ENCODE measurements at places on chromosomes 11 and 22.

- DNase-seq: no peak
Measured at GRCh38 chr11:116366451-116366850, 406.3 kb downstream of the BUD13 start.

DNA sequence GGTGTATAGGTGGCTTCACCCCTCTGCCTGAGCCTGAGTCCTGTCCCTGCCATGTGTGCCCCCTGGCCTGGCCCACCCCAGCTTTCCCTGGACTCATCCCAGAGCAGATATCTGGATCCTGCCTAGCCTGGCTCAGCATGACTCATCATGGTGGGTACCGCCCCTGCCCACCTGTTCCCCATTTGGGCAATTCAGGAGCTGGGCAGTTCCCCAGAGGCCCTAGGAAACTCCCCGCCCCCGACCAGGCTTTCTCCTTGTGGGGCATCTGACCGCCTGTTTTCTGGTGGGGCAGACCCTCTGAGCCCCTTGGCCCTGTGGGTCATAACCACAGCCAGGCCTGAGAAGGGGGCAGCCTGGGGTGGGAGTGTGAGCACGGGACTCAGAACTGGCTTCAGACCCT is 4.4 kb downstream of the TSPO start:
- no peak for DNase-seq

GRCh38 chr11:26704249-26704648 is 17.6 kb downstream of the SLC5A12 start:
- DNase-seq: no peak

DNA sequence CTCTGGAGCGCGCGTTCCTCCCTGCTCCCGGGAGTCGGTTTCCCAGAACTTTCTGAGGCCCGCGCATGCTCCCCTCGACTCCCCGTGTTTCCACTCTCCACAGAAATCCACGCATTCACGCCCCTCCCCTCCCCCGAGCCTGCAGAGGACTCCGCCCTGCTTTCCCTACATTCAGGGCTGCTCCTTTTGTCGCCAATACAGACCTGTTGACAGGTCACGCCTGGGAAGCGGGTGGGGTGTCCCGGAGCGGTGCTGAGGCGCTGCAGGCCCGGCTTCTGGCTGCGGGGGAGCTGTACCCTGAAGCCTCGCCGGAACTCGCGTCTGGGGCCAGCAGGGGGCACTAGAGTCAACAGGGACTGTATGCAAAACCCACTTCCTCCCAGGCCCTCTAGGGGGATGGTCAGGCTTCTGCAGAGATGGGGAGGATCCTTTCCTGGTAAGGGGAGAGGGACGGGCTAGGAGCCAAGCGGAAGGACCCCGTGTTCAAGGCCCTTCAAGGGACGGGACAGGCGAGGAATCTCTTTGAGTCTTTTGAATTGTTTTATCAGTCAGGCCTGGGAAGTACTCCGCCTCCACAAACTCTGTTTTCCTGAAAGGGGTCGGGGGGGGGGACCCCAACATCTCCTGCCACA is at the start of gene PRAME:
TSS of gene PRAME (minus strand) at position 294 of the 632 bp plus-strand sequence. CDS start 2,433 bp downstream, outside the sequence.
- peak; percentile 88 for DNase-seq

- peak; percentile 51 for DNase-seq
Measured at GRCh38 chr11:16924462-16924825, 89.8 kb downstream of the PLEKHA7 start.

GRCh38 chr11:64854534-64855502 is 10.4 kb upstream of the CDC42BPG start:
- DNase-seq: no peak

DNA sequence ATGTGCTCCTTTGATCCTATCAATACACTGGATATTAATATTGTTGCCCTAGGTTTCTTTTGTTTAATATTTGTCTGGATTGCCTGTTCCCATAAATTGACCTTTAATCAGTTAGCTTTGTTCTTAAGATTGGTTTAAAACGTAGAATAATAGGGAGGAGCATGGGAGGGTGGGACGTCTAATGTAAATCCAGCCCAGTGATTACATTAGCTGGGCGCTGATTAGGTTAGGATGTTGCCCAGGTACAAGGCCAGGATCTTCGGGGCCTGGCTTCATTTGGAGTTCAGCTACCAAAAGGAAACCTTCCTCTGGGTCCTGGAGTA is at the start of gene SRSF8:
TSS of gene SRSF8 (plus strand) at position 204 of the 323 bp plus-strand sequence. CDS start 308 bp downstream, outside the sequence.
- no peak for DNase-seq

GRCh38 chr11:43790444-43790794 is 90.2 kb upstream of the ALKBH3 start:
- no peak for DNase-seq

DNA sequence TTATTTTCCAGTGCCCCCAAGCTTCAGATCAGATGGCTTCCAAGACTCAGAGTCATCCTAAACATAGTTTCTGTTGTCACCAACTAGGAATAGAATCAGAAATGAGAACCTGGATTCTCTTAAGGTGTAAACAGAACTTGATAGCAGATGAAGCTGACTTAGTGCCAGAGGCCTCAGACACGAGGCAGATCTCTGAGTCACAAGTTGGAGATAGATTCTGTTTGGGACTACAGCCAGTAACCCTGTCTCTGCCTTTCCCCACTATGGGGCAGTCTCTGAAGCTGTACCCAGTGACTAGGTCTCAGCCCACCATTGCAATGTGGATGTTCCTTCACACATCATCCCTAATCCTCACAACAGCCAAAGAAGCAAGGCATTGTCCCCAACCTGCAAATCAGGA is 25.4 kb downstream of the NEU3 start:
- DNase-seq: no peak

- DNase-seq: no peak
Measured at GRCh38 chr22:22960307-22960706, 72.7 kb downstream of the IGLL5 start.

- no peak for DNase-seq
Measured at GRCh38 chr22:41229730-41230400, 10.9 kb downstream of the CHADL start.

GRCh38 chr11:73047773-73048371 is 94.2 kb downstream of the FCHSD2 start:
- DNase-seq: peak; percentile 50

- DNase-seq: no peak
Measured at GRCh38 chr11:102874852-102875251, at the start of gene MMP12. MMP12 (minus strand) TSS chr11:102874982; CDS start chr11:102874937, 45 bp downstream.

DNA sequence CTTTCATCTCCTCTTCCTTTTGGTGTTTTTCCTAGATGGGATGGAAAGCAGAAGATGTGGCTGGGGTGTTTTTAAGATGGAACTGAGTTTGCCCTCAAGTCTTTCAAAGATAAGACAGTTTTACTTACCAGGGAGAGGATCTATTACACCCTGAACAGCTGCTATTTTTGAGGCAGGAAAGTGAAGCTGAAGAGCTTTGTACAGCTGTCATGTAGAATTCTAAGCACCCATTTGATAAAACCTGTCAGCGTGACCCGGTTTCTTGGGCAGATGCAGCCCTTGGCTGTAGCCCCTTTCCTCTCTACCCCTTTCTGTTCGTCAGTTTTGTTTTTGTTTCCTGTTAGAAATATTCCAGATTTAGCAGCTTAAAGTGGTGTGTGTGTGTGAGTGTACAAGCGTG is 35.2 kb downstream of the FAT3 start:
- no peak for DNase-seq

DNA sequence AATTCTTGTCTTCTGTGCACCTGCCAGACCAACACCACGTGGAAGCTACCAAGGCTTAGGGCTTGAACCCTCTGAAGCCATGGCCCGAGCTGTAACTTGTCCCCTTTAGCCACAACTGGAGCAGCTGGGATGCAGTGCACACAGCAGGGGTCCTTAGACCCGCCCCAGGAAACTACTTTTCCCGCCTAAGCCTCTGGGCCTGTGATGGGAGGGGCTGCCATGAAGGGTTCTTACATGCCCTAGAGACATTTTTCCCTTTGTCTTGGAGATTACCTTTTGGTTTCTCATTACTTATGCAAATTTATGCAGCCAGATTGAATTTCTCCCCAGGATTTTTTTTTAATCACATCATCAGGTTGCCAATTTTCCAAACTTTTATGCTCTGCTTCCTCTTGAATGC is 9.7 kb downstream of the PATE3 start:
- no peak for DNase-seq

GRCh38 chr11:43943931-43944751 is 1.7 kb downstream of the C11orf96 start:
- no peak for DNase-seq

DNA sequence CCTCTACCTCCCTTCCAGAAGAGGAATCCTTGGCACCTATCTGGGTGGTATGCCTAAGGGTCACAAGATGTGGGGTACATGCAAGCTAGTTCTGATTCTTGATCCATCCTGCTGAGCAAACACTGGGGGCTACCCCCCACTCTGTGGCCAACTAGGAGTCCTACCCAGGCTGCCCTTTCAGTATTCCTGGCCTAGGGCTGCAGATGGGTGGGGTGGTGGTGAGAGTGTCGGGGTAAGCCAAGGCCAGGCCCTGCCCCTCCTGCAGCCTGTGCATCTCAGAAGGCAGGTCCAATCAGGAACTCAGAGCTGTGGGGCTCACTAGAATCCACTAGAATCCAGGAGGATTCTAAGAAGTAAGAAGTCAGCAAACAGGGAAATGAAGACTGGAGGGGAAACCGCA is 10.9 kb downstream of the SSH3 start:
- DNase-seq: no peak

GRCh38 chr11:25396847-25397246 is 900.0 kb downstream of the LUZP2 start:
- DNase-seq: no peak

DNA sequence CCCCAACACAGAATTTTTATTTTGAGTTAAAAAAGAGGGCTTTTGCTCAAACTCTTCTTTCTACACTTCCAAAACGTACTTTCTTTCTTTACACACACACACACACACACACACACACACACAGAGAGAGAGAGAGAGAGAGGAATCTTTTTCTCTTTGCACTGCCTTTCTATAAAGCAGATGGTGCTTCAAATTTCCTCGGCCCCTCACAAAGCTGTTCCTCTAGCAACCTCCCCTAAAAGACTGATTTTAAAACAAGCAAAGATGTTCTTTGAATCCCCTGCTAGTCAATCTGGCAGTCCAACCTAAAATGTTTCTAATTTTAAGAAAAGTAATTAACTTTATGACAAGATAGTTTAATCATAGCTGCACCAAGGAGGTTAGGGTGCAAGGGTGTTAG is 2.7 kb upstream of the ANO3 start:
- no peak for DNase-seq

DNA sequence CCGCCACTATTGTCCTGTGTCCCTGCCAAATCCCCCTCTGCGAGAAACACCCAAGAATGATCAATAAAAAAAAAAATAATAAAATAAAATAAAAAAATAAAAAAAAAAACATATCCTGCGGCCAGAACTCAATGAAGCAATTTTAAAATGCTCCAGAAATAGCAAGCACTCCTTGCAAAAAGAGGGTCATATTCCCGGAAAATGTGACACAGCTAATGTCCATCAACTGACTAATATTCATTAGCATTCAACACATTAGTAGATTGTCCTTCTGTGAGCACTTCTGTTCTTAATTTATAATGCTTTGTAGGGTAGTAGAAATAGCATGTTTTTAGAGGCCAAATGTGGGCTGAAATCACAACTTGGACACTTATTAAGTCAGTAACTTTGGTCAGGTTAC is 252.3 kb upstream of the SESN3 start:
- DNase-seq: no peak

GRCh38 chr11:133228471-133229329 is 303.6 kb downstream of the OPCML start:
- no peak for DNase-seq

- DNase-seq: no peak
Measured at GRCh38 chr11:96331699-96332116, 11.3 kb downstream of the MAML2 start.

- DNase-seq: no peak
Measured at GRCh38 chr22:42976217-42976933, 38.6 kb downstream of the PACSIN2 start.

DNA sequence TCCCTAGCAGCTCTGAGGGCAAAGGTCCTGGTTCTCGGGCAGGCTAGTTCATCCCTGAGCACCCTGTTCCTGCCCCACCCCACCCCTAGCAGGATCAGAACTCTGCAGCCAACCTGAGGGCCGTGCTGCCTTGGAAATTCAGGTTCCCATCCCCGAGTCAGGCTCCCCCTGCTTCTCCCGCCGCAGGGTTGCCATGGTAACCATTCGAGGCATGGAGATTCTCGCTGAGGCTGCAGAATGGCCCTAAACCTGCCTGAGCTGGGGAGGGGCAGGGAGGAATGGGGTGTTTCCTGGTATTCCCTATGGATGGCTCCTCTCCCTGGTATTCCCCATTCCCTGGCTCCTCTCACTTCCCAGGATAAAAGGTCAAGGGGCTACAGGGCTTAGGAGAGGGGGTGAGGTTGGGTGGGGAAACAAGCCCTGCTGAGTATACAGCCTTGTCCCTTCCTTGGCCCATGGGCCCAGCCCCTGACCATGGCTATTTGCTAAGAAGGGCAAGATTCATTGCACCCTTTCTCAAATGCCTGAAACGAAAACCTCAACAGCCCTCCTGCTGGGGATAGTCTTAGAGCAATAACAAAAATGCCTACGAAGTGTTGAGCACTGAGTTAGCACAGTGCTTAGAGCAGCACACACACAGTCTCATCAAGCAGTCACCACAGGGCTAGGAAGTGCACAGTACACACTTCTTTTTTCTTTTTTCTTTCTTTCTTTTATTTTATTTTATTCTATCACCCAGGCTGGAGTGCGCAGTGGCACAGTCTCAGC is 58.7 kb downstream of the CHST1 start:
- no peak for DNase-seq

DNA sequence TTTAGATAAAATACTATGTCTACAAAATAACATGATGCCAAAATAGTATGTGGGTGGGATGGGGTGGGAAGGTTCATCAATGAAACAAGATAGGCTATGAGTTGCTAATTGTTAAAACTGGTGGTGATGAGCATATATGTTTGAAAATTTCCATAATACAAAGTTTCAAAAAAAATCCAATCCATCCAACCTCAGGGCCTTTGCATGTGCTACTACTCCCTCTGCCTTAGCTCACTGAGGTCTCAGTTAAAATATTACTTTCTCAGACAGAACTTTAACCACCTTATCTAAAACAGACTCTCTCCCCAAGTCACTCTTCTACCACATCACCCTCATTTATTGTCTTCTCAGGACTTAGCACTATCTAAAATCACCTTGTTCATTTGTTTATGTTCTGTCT is 201.1 kb downstream of the TTC28 start:
- no peak for DNase-seq
